G401 (cell line): ENCODE measurements at places on chromosomes 5 and 9. TPM values are rescaled to one million over a fixed set of nuclear protein-coding genes. Genes with fewer than 3 reads are reported as not detected.

- no peak for DNase-seq
Measured at GRCh38 chr5:45601424-45601823, 94.8 kb downstream of the HCN1 start.

DNA sequence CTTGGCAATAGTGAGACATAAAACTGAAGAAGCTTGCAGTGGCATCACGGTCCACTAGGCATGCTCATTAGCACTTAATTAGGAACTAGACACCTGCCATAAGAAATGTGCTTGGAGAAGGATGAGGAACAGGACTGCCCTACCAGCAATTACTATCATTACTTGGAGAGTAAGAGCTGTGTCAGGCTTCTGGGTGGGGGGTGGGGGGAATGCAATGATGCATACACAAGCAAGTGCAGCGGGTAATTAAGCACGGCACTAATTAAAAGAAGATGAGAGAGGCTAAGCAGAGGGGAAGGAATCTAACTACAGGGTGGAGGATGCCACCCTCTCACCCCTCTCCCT is 53.1 kb downstream of the TLE1 start:
- DNase-seq: peak; percentile 23

Gene GFI1B
- 1.5 TPM in 1 of 2 replicates, not detected in the other for total RNA-seq

Gene DCTN3
- 105 and 160 TPM in 2 replicates for total RNA-seq

GRCh38 chr9:81455462-81456219 is 233.7 kb downstream of the TLE1 start:
- DNase-seq: peak; percentile 5

DNA sequence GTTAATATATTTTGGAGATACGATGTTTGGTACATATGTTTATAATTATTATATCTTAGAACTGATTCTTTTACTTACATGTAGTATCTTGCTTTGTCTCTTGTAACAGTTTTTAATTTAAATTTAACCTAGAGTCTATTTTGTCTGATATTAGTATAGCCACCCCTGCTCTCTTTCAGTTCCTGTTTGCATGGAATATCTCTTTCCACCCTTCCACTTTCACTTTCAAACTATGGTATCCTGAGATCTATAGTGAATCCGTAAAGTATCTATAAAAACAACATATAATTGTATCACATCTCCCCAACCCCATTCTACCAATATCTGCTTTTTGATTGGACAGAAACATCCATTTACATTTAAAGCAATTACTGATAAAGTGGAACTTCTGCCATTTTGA is 7.2 kb downstream of the IRGM start:
- DNase-seq: no peak

Gene EQTN
- not detected in 2 replicates for total RNA-seq

Gene LOX
- total RNA-seq: not detected in 2 replicates

DNA sequence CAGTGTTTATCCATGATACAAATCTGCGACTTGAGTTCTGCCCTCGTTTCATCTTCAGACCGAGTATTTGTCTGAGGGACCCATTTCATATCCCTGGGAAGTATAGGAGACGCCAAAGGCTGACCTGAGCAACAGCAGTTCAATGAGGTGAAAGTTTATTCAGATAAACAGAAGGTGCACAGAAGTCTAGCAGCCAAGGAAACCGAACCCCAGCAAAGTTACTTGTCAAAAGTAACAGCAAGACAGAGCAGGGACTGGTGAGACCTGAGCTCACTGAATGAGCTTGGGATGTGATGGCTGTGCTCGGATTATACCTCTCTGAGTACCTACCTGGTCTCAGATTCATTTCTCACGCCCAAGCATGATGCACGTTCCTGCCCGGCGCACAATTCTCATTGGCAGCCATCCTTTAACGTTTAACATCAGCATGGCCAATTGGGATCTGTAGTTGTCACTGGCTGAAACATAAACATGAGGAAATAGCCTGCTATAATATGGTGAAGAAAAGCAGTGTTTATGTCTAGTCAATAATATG is 599 bp downstream of the LYRM7 start:
- no peak for DNase-seq

Gene SEMA6A
- total RNA-seq: not detected in 2 replicates

Gene ACOT12
- not detected in 2 replicates for total RNA-seq

Gene PRRC2B
- 48.4 and 51.2 TPM in 2 replicates for total RNA-seq

Gene SVEP1
- not detected in 2 replicates for total RNA-seq

Gene SH3RF2
- 11.1 and 14.6 TPM in 2 replicates for total RNA-seq

Gene CNTNAP3B
- total RNA-seq: 6.5 and 10.2 TPM in 2 replicates

Gene DNAH5
- total RNA-seq: 0.86 and 2.4 TPM in 2 replicates

DNA sequence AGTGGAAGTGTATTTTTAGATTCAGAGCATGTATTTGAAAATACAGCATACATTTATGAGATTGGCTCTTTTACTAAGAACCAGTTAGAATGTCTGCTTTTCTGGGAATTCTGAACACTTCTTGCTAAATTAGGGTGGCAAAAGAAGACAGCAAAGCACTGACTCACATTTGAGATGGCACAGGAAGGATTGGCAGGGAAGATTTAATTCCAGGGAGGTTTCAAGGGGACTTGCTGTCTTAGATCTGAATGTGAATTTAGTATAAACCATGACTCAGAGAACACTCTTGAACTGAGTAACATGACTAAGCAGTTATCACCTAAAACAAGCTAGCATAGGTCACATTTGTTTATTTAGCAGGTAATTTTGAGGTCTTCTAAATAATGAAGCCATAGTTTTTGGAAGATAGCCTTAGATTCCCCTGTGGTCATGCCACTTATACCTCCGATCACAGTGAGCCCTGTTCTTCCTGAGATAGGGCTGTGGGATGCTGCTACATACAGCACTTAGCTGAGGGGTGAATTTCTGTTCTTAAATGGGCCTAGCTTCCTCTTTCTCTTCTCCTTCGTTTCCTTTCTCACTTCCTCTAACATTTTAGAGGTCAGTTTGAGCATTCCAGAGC is 173.8 kb downstream of the PCSK1 start:
- DNase-seq: no peak

Gene MYMK
- total RNA-seq: 0.64 TPM in 1 of 2 replicates, not detected in the other

GRCh38 chr5:108381350-108381953 is 446 bp downstream of the FBXL17 start:
- peak; percentile 75 for DNase-seq

DNA sequence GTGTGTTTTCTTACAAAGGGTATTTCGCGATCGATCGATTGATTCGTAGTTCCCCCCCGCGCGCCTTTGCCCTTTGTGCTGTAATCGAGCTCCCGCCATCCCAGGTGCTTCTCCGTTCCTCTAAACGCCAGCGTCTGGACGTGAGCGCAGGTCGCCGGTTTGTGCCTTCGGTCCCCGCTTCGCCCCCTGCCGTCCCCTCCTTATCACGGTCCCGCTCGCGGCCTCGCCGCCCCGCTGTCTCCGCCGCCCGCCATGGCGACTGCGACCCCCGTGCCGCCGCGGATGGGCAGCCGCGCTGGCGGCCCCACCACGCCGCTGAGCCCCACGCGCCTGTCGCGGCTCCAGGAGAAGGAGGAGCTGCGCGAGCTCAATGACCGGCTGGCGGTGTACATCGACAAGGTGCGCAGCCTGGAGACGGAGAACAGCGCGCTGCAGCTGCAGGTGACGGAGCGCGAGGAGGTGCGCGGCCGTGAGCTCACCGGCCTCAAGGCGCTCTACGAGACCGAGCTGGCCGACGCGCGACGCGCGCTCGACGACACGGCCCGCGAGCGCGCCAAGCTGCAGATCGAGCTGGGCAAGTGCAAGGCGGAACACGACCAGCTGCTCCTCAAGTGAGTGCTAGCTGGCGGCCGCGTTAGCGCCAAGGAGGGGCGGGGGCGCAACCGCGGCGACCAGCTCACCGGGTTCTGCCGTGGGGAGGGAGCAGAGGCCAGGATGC is 480 bp downstream of the LMNB1 start:
- peak; percentile 77 for DNase-seq

Gene BRINP1
- not detected in 2 replicates for total RNA-seq
